Choroid plexus epithelial cell (primary cell): ENCODE measurements at places on chromosomes 7 and 10.

- no peak for DNase-seq
Measured at GRCh38 chr7:1121476-1121875, 33.6 kb downstream of the GPER1 start.

DNA sequence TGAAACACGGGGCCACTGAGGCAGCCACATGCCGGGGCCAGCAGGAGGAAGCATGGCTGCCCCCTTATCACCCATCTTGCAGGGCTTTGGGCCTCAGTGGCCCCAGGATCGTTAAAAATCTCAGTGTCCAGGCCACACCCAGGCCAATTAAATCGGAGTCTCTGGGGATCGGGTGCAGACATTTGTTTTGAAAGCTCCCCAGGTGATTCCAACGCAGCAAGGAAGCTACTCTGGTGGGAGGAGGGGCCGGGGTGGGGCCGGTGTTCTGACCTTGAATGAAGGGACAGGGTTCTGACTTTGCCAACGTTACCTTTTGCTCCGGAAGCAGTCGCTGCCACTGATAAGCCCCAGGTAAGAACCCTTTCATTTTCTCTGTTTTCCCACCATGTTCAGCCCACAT, 412.3 kb upstream of the FOXK1 start:
- no peak for DNase-seq

- DNase-seq, result no peak
Measured at GRCh38 chr7:130505753-130506152, 13.9 kb downstream of the MEST start.

DNA sequence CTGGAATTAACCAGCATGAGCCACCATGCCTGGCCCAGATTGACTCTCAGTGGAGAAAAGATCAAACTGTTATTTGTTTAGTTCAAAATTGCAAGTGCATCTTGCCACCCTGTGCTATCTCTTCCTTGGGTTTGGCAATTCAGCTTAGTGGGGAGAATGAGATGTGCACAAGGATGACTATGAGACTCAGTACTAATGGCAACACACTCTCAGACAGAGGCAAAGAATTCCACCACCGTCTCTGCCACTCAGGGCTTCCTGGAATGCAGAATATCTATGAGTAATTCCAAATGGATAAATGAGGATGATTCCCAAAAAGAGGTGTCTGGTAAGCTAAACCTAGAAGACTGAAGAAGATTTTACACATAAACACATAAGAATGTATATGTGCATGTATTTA, 525.8 kb downstream of the NRG3 start:
- DNase-seq, result no peak

DNA sequence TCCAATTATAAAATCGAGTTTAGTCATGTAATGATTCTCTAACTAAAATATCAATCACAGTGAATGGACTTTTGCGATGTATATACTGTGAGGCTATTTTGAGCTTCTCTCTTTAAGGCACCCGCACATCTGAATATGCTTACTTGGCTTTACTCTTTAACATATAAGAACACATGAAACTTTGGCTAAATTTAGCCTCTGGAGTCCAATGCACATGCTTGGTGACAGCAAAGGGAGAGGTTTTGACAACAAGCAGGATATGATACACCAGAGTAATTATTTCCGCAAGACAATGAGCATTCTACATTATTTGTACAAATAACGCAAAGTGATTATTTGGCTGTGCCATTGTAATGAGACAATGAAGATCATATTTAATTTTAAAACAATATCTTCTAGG, 72.4 kb downstream of the ARID5B start:
- DNase-seq, result no peak

DNA sequence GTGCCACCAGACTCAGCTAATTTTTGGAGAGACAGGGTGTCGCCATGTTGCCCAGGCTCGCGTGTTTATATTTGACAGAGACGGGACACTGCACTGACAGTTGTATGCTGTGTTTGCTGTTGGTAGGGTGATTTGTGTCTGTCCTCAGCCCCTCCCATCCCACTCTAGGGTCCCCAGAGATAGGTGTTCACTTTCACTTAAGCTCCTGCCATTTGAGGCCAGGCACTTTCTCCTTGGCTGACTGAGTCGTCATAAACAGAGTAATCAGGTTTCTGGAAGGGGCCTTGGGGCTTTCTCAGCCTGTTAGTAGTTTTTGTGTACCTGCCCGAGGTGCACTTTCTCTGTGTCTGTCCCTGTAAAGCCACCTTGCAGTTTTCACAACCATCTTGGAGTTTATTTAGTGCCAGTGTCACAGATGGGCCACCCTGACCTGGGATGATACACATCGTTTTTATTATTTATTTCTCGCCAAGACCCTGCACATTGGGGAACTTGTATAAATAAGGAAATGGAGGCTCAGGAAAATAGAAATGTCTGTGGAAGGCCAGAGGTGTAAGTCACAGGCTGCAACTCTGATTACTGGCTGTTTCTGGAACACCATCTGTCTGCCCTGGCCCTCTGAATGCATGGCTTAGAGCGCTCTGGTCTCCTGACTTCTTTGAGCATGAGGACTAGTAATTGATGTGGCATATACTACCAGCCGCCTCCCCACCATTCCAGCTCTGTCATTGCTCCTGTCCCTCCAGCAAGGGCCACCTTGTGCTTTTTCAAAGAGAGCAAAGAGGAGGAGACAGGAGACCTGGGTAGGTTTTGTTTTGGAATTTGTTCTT, 81.9 kb upstream of the PDCD4 start:
- no peak for DNase-seq

- peak; percentile 47 for DNase-seq
Measured at GRCh38 chr7:123748171-123748733, 551 bp downstream of the WASL start.

DNA sequence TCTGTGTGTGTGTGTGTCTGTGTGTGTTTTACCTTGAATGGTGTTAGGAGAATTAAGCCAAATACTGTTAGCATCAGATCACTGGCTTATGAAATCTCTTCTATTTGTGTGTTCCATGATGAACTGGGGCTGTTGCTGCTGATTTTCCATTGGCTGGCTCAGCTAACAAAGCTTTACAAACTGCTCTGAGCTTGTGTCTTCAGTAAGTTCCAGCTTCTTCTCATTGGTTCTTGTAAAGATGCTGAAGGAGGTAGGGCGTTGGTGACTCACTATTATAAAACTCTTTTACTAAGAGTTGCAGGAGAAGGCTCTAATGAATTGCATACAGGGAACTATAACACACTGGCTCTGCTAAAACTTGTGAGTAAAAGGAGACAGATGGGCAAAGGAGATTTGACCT, 136.4 kb upstream of the PRKCQ start:
- no peak for DNase-seq

- peak; percentile 21 for DNase-seq
Measured at GRCh38 chr10:5666008-5666840, at the start of gene ASB13. TSS of gene ASB13 (minus strand) at chr10:5666595. CDS start at chr10:5666551, 44 bp downstream.

DNA sequence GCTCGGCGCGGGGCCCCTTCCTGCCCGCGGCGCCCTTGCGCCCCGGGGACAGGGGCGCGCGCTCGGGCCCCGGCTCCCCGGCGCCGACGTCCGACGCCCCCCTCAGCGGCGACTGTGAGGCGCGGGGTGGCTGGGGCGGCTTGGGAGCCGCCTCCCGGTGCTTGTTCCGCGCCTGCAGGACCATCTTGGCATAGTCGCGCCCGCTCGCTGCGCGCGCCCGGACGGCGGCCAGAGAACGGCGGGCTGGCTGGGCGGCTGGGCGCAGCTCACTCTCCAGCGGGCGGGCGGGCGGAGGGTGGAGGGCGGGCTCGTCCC, at the start of gene DPY19L1:
Gene DPY19L1 (minus strand): TSS at position 275 of the 315 bp plus-strand sequence. CDS start 91 bp downstream, at position 184.
- DNase-seq, result no peak

GRCh38 chr7:73847941-73848723, 5.8 kb upstream of the METTL27 start:
- DNase-seq, result no peak

DNA sequence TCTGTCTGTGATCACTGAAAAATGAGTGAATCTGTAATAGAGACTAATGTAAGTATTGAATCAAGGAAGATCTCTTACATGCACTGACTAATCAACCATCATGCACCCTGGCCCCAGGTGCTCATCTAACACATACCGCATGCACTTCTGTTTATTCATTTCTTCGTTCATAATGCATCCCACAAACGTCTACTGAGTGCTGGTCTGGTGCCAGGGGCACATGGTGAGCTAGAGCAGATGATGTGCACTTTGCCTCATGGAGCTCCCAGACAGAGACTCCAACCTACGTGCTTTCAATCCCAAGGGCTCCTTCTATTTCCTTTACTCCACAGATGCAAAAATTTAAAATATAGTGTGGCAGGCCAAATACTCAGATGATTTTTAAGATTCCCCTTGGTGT, 10.7 kb downstream of the C10orf90 start:
- no peak for DNase-seq

DNA sequence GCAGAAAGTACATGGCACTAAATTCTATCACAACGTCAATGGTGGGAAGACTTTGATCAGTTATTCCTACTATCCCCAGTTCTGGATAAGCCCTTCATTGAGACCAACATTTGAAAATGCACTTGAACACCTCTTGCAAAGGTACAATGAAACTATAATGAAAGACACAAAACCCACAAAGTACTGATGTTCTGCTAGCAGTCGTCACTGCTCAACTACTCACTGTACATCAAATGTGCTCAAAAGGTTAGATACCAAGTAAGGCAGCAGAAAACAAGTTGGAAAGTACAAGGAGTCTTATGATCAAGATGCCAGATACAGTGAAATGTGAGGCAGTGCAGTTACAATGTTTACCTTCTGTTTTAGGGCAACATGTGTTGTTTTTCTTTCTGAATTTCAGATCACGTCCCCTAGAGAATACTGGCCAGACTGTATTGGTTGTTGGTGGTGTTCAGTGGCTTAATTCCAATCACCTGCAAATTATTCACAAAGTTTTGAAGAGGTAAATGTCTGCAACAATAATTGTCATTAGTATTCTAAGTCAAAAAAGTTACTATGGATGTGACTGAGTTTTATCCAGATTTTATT, 62.4 kb upstream of the WNT16 start:
- no peak for DNase-seq
